ENCODE measurements at places on chromosomes 2 and 18. TPM values are rescaled to one million over a fixed set of nuclear protein-coding genes. Genes with fewer than 3 reads are reported as not detected.

GRCh38 chr18:59961070-59961469, 61.3 kb downstream of the PMAIP1 start:
- H3K27ac ChIP-seq: no peak overlapping the region
- H3K36me3 ChIP-seq: no peaks in the 10 kb centered on the region
- H3K4me3 ChIP-seq: no peak overlapping the region
- H3K4me1 ChIP-seq: no peaks in the 10 kb centered on the region
- H3K27me3 ChIP-seq: no peaks in the 10 kb centered on the region

DNA sequence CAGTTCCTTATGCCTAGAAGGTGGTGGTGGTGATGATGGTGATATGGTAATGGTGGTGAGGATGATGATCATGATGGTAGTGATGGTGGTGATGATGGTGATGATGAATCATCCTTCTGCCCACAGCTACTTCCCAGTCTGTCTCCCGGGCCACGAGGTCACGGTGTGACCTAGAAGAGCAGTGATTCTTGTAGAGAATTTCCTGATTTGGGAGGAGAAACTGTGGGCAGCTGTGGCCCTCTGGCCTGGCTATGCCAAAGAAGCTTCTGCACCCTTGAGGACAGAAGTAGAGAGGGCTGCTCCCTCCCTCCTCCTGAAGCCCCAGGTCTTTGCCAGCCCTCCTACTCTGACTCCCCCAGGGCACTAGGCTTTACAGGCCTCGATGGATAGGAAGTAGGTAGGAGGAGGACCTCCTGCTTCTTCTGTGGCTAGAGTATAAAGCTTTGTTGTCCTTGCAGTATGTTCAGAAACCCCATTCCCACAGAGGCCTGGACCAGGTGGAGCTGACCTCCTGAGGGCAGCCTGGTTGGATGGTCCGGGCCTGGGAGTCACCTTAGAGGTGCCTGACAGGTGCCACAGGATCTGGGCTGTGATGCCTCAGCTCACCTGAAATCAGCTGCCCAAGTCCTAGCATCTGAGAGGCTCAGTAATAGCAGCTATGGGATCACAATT, 57.9 kb upstream of the EPAS1 start:
- no peak for DNase-seq
- H3K27me3 ChIP-seq: peaks cover 1% of the 10 kb centered on the region
- H3K27ac ChIP-seq: no peak overlapping the region
- H3K4me3 ChIP-seq: no peak overlapping the region

- peaks cover 7% of the 10 kb centered on the region for H3K36me3 ChIP-seq
- no peaks in the 10 kb centered on the region for H3K27me3 ChIP-seq
- no peak overlapping the region for H3K4me3 ChIP-seq
- H3K4me1 ChIP-seq: peaks cover 9% of the 10 kb centered on the region
- DNase-seq: no peak
Measured at GRCh38 chr18:62938487-62938886, 223.1 kb downstream of the PHLPP1 start.

DNA sequence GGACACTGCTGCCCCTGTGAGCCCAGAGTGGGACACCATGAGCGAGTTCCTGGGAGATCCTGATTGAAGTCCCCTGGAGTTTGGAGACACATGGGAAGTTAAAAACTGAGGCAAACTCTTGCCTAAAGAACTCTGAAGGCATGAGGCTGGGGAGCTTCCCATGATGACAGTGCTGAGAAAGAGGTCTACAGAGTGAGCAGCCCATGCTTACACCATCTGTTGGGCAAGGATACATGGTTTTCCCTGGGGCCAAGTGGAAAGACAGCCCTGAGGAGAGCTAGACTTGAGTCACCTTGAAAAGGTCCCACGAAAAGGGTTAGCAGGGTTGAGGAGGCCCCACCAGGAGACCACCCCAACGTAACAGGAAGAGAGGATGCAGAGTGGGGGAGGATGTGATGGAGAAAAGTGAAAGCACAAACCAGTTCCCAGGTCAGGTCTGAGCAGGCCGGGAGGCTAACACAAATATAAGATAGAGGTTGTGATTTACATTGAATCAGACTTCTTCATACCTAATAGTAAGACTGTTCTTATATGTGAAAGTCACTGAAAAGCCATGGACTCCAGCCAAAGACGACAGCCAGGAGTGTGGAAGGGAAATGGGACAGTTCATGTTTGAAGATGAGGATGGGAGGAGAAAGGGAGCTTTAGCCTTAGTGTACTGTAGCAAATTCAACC, 13.5 kb upstream of the FEZ2 start:
- no peak overlapping the region for H3K4me3 ChIP-seq
- no peak overlapping the region for H3K27ac ChIP-seq
- no peaks in the 10 kb centered on the region for H3K27me3 ChIP-seq
- no peaks in the 10 kb centered on the region for H3K36me3 ChIP-seq
- no peaks in the 10 kb centered on the region for H3K4me1 ChIP-seq
- DNase-seq: no peak

HDHD2 gene
- polyA plus RNA-seq: 10.2 TPM

RAPH1 gene
- 5.3 TPM for polyA plus RNA-seq

PRKRA gene
- polyA plus RNA-seq: 53.1 TPM

ACMSD gene
- polyA plus RNA-seq: not detected
